Kidney capillary endothelial cell (primary cell): ENCODE measurements at places on chromosomes 13 and 19.

DNA sequence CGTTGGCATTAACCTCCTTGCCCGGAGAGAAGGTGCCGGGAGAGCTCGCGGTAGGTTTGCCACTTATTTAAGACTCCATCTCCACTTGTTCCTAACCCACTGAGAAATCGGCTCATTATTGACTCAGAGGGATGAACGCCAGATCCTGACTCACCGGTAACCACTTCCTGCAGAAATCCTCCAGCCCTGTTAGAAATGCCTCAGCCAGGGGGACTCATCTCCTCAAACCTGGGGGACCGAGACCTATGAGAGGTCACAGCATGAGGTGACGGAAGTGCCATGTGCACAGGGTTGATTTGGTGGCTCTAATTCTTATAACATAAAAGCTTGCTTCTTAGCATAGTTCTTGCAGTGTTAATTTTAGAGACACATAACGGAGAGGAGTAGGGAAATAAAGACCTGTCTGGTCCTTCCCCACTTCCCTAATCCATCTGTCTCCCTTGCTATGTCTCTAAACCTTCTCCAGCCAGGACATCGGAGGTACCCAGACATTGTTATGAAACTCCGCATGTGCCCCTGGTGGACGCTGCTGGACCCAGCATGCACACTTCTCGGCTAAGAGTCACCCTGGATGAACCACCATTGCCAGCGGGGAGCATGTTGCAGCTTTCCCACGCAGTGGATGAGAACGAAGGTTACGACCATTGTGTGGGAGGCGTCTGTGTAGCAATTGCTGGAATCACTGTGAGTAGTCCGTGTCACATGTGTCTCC lies 158.9 kb downstream of the EFNB2 start:
- DNase-seq: peak; percentile 87

DNA sequence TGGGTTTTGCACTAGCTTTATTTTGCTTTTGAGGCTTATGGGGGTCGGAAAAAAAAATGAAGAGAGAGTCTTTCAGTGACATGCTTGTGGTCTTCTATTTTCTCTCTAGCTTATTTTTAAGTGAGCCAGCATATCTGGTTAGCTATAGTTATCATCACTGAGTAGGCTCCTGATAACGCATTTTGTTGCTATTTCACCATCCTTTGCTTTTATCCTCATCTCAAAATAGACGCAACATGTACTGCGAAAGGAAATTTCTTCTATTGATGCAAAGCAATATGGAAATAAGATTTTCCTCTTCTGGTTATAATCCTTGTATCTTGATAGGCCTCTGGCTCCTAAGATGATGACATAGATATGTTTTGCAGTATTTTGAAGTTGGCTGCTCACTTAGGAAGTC lies 273.8 kb downstream of the OXGR1 start:
- no peak for DNase-seq

DNA sequence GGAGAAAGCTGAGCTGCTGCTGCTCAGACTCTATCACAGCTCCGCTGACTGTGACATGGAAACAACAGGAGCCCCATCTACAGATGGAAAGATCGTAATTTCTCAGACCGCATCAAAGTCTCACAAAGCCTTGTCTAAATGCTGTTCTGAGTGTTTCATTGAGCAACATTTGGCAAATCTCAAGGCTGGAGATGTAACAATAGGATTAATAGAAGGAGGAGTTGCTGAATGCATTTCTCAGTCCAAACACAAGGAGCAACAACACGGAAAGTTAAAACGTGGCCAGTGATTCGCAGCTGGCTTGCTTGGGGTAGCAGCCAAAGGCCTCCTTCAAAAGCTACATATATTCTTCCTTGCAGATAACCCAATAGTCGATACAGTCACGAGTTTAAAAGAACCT lies 55.7 kb downstream of the MRPL57 start:
- no peak for DNase-seq

DNA sequence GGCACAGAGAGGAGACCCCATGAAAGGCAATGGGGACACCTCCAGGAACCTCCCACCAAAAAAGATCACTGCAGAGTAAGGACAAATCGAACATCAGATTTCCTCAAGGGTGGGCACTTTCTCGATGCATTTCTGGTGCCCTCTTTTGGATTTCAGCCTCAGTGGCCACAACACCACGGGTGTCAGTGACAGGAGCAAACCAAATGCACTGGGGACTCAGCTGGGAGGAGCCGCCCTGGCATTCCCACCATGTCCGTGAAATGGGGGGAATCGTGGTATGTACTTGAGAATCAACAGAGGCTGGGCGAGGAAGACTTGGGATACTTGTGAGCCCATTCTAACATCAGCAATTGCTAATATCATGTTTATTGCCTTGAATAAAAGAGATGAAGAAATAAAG lies 16.3 kb downstream of the FAM187B start:
- no peak for DNase-seq

DNA sequence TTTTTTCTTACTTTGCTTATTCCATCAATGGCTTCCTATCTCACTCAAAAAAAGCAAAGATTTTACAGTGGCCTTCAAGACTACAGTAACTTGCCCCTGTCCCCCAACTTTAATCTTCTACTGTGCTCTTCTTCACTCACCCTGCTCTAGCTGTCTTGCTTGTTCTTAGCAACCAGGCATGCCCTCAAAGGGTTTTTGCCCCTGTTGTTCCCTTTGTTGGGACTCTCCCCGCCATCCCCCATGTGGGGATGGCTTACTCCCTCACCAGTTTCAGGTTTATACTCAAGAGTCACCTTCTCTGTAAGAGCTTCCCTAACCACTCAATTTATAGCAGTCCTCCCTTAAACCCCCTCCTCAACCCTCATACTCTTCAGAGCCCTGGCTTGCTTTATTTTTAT lies 5.4 kb downstream of the MTMR6 start:
- no peak for DNase-seq

GRCh38 chr13:52760077-52760476 lies 20.5 kb upstream of the CNMD start:
- no peak for DNase-seq

- peak; percentile 59 for DNase-seq
Observed at GRCh38 chr13:74930402-74931165, 551.4 kb downstream of the TBC1D4 start.

DNA sequence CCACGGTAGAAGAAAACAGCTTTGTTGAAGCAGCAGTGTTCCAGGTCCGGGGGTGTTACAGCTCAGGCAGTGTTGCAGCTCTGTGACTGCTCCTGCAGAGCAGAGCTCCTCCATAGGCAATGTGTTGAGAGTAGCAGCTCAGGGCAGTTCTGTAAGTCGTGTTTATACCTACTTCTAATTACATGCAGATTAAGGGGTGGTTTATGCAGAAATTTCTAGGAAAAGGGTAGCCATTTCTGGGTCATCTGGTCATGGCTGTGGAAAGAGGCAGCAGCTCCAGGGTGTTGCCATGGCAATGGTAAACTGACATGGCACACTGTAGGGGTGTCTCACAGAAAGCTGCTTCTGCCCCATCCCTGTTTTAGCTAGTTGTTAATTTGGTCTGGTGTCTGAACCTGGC lies 316.4 kb downstream of the GPC5 start:
- no peak for DNase-seq

- peak; percentile 63 for DNase-seq
Observed at GRCh38 chr19:40241809-40242384, 15.4 kb upstream of the CCNP start.

- no peak for DNase-seq
Observed at GRCh38 chr13:90455823-90456222, 891.7 kb upstream of the MIR17HG start.
